GM12864 (cell line): ENCODE measurements at places on chromosomes 11 and 22.

GRCh38 chr11:67255353-67255752 lies 10.9 kb upstream of the GRK2 start:
- DNase-seq = no peak

GRCh38 chr22:21624120-21624879 lies 5.5 kb downstream of the YDJC start:
- no peak for DNase-seq

GRCh38 chr11:35134403-35135148 lies 4.4 kb upstream of the CD44 start:
- DNase-seq = no peak

DNA sequence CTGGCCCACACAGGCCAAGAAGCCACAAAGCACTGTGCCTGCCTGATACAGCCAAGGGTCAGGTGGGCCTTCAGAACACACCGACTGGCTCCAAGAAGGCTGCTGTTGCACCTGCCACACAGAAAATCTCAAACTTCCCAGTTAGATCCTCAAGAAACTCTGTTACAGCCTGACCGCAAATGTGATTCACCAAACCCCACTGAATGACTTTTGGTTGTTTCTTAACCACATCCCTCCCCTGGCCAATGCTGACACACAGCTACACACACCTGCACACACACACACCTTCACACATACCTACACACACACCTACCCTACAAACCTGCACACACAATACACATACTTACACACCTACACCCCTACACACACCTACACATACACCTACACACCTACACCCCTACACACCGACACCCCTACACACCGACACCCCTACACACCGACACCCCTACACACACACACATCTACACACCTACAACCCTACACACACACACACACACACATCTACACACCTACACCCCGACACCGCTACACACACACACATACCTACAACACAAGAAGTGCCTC lies 31.5 kb downstream of the CDKN1C start:
- DNase-seq = no peak

- DNase-seq = no peak
These were observed 12.9 kb upstream of the CD3E start for GRCh38 chr11:118291477-118292135.

GRCh38 chr11:60981515-60981914 lies 10.0 kb downstream of the CD6 start:
- DNase-seq = no peak

DNA sequence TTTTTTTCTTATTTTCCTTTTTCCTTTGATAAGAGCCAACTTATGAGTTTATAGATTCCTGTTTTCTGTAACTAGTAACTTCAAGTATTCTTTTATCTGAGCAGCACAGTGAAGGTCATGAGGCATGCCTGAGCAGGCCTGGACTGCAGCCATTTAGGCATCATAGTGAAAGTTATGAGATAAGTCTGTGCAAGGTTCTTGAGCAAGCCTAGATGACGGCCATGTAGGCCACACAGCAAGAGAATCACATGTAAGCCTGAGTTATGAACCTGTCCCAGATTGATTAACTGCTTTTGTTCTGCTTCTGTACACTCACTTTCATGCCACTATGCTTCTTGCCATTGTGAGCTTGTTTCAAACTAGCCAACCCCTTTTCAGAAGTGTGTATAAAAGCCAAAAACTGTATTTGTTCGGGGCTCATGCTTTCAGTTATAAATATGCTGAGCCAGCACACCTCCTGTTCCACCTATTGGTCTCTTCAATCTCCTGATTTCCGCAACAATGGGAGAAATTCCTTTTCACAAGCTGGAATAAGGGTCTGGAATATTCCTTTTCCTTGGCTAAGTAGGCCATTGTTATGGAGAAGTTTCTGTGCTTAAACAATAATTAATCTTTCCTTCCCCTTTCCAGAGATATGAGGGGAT lies 745.7 kb downstream of the FAM181B start:
- DNase-seq = no peak

DNA sequence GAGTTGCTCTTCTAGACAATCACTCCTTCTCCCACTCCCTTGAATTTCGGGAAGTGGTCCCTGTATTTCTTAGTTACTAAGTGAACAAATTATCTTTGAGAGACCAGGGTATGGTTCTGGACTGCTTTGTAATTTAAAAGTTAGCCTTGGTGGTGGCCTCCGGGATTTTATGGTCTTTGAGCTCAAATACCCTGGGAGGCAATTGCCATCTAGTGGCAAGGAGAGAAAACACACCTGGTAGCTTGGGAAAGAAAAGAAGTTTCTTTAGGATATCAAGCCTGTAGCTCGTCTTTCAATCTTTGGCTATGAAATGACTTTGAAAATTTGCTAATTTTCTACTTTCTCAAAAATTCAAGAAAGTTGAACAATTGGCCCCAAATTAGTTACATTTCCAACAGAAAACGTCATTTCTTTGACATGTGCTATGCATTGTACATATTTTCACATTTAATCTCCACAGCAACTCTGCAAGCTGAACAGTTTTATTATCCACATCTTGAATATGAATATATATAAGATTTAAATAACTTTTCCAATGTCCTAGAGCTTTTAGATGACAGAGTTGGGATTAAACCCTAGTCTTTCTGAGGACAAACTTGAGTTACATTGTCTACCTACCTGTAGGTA lies 39.1 kb downstream of the MMP27 start:
- no peak for DNase-seq

GRCh38 chr11:35619855-35620640 lies 1.8 kb downstream of the FJX1 start:
- DNase-seq = no peak

DNA sequence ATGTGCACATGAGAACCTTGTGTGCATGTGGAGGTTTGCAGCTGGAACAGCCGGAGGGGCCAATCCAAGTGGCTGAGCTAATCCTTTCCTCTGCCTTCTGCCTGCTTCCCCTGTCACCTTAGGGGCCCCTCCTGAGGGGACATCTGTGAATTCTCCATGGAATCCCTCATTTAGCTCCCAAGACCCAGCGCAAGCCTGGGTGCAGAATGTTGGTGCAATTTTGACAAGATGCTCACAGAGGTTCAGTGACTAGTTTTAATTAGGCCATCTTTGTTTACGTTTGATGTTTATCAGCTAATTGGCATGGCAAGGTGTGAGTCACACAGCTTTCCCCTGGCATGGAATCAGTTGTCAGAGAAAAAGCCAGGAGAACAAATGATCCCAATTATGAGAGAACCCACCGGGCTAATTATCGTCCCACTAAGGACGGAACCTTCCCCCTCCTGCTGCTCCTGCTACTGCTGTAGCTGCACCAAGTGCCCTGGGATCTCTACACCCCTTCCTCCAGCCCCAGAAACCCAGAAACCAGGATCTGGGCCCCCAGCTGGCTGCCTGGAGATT lies 63.6 kb upstream of the PAX6 start:
- DNase-seq = no peak

DNA sequence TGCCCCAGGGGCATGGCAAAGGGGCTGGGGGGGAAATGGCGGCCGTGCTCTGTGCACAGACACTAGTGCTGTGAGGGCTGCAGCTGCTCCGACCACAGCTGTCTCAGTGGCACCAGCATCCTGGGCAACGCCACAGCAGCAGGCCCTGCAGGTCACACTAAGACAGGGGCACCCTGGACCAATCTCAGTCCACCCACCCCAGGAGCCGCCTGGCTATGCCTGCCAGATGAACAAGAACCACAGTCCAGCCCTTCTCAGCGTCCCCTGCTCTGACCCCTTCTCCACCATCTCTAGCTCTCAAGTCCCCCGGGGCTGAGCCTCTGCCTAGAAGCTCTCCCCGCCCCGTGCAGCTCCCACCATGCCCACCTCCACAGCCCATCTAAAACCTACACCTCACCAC lies 16.5 kb downstream of the TUBGCP6 start:
- no peak for DNase-seq

DNA sequence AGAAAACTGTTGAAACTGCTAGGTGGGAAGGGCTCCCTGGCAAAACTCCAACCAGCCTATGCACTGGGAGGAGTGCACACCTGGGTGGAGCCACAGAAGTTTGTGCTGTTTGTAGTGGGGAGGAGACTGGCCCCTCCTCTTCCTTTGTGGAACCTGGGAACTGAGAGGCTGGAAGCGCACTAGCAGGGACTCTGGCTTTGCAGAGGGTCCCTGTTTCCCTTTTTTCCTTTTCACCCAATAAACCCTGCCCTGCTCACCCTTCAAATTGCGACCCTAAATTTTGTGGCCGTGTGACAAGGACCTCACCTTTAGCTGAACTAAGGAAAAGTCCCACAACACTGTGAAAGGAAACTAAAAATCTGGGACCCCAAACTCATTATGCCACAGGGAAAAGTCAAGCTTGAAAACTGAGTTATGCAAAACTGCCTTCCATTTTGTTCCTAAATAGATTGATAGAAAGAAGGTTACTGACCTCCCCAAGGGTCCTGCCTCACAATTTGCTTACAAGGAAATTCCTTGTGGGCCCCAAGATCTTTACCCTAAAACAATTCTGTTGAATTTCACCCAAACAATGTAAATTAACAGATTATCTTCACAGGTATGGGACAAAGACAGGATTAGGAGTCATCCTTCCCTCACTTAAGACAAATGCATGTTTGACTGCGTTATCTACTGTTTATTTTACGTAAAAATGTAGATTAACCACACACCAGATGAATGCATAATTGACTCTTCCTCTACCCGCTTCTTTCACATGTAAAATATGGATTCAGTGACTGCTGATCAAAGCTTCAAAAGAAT lies 81.0 kb downstream of the SLC36A4 start:
- DNase-seq = no peak

DNA sequence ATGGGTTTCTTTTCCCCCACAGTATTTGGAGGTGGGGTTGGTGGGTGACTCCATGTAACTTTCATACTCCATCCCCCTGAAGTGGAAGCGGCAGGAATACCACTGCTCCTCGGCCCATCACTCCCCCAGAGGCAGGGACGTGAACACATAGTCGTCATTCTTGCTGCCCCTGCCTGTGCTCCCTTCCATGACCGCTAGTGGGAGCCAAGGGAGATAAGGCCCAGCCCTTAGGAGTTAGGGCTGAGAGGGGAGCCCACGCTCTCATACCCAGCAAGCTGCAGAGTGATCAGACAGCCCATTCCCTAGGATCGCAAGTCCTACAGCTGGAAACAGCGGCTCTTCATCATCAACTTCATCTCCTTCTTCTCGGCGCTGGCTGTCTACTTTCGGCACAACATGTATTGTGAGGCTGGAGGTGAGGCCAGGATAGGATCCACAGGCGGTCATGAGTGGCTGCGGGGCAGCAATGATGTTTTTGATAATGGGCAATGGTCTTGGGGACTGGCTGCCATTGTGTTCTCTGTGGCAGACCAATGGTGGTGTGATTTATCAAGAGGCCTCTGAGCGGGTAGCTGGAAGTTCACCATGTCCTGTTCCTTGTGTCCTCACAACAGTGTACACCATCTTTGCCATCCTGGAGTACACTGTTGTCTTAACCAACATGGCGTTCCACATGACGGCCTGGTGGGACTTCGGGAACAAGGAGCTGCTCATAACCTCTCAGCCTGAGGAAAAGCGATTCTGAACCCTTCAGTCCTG lies 15.9 kb downstream of the RHOG start:
- no peak for DNase-seq

GRCh38 chr22:20430101-20430719 lies 7.4 kb downstream of the SCARF2 start:
- DNase-seq = no peak

DNA sequence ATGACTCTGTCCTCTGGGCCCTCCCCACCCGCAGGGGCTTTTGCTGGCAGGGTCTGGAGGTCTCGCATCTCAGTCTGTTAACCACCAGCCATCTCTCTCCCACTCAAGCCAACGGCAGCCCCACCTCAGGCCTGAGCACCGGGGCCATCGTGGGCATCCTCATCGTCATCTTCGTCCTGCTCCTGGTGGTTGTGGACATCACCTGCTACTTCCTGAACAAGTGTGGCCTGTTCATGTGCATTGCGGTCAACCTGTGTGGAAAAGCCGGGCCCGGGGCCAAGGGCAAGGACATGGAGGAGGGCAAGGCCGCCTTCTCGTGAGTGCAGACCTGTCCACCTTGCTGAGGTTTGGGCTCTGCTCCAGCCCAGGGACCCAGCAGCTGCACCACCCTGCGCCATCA lies 44.3 kb upstream of the TTC12 start:
- DNase-seq = no peak

DNA sequence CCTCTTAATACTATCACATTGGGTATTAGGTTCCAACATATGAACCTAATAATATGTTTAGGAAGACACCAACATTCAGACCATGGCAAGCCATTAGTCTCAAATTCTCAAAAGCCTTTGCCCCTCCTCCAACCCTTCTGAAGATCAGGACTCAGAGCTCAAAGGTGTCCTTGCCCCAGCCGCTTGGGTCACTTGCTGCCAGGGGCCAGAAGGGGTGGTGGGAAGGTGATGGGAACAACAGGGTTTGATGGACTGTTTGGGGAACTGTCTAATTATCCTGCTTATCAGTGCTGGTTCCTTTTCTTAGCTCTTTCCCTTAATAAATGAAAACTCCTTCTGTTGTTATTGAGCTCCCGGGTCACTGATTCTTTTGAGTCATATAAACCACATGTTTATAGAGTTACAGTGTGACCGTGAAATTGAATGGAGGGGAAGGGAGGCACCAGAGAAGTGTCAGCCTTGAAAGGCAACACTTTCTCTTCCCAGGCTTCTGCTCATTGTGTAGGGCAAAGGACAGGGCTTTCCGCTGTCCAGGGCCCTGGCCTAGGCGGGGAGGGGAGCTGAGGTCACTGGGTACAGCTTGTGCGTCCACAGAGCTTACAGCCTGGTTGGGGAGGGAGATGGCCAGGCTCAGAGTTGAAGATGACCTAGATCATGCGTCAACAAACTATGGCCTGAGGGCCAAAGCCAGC lies 105.1 kb downstream of the FBXO7 start:
- no peak for DNase-seq

DNA sequence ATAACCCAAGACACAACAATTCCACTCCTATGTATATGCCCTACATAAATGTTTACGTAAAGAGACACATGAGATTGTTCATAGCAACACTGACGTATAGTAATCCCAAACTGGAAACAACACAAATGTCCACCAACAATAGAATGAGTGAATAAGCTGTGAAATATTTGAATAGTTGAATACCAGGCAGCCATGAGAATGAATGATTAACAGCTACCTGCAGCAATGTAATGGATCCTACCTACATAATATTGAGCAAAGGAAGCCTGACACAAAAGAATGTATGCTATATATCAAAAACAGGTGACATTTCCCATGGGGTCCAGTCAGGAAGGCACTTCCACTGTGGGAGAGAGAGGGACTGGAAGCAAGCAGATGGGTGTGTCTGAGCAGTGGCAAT lies 92.8 kb upstream of the LINC01488 start:
- DNase-seq = no peak

DNA sequence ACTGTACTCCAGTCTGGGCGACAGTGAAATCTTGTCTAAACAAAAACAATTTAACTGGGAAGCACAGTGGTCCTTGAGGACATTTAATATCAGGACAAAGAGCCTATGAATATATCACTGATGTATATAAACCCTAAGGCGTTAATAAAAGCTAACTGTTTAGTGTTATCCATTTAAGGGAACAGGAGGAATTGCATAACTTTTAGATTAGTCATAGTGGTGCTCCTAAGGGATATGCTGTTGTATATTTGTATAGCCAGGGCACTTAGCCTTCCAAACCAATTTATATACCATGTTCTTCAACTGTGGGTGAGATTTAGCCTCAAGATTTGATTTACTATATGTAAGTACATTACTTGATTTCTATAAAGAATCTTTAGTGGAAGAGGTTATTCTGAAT lies 3.0 kb upstream of the CHEK1 start:
- no peak for DNase-seq
